A673 (cell line): ENCODE measurements at places on chromosomes 12 and 14.
A peak's percentile ranks its signal among the peaks of the same experiment; 100 is the strongest.

DNA sequence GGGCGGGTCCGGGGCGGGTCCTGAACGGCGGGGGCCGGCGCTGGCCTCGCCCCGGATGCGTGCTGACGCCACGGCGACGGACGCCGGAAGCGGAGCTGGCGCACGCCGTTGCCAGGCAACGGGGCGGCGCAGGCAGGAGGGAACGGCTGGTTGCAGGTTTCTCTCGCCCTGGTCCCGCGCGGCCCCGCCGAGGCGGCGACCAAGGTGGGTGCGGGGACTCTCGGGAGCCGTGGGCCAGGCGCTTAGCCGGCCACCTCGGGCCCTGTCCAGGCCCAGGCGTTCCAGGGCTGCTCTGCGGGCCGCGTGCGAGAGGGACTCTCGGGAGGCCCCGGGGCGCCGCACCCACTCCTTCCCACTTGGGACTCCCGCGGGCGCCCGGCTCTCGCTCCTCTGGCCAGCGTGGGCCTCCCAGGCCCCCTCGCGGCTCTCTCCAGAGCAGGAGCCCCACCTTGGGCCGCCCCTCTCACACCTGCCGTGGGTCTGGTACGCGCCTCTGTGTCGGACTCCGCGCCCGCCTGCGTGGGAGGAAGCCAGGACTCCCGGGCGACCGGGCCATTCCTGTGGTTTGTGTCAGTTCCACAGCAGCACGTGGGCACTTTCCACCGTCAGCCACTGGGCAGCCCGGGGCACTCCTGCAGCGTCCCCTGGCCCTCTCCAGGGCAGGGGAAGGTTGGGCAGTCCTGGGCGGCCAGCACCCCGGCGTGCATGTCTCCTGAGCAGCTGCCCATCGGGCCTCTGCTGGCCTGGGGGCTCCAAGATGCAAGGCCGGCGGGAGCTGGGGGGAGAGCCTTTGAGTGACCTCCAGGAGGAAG is at the start of gene CLBA1:
CLBA1 (plus strand) TSS at position 114 of the 812 bp plus-strand sequence; CDS start at position 758, 644 bp downstream.
- DNase-seq, result peak; percentile 94

- peak; percentile 38 for DNase-seq
Observed at GRCh38 chr14:55190906-55191202, 531 bp downstream of the DLGAP5 start.

GRCh38 chr12:43835656-43836474 is at the start of gene TMEM117:
TSS of gene TMEM117 (plus strand) at chr12:43836081.
- peak; percentile 60 for DNase-seq

DNA sequence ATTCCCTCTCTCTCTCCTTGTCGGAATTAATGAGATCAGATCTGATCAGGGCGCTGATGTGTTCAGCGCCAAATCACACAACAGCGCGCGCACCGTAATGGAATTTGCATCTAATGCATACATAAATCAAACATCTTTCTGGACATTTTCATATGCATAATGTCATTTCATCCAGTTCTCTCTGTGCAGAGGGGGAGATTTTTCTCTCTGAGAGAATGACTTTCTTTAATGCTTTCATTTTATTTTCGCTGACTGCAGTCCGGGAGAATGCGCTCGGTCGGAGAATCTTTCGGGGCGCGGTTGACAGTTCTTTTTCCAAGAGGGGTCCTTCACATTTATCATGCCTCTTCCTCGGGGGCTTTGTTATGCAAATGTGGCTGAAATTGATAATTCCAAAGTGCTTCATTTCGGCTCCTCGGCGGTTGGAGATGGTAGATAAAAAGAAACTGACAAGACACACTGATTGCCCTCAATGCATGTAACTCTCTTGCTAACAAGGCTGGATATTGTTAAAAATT is 615.9 kb downstream of the VRK1 start:
- DNase-seq, result peak; percentile 87

DNA sequence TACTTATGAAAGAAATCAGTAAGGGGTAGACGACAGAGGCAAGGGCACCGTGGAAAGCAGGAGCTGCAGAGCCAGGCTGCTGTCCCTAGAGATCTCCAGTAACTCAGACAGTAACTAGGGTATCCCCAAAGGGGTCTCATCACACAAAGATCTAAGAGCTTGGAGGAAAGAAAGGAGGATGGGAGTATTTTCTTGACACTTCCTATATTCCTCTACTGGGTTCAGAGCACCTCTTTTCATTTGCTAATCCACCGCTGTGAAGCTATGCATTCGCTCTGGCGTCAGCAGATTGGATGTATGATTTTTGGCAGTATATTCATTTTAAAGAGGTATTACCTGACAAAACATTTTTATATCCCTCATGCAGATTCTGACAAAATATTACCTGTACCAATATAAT is 12.6 kb downstream of the USP44 start:
- no peak for DNase-seq

GRCh38 chr14:70451874-70452273 is at the start of gene ADAM21:
TSS of gene ADAM21 (plus strand) at chr14:70452174. CDS start at chr14:70457500, 5,326 bp downstream.
- no peak for DNase-seq

- DNase-seq, result no peak
Observed at GRCh38 chr12:111412830-111413441, 7.2 kb downstream of the SH2B3 start.

- no peak for DNase-seq
Observed at GRCh38 chr12:46920499-46920898, 94.7 kb upstream of the SLC38A4 start.

GRCh38 chr12:28424965-28425364 is 234.7 kb downstream of the CCDC91 start:
- no peak for DNase-seq

DNA sequence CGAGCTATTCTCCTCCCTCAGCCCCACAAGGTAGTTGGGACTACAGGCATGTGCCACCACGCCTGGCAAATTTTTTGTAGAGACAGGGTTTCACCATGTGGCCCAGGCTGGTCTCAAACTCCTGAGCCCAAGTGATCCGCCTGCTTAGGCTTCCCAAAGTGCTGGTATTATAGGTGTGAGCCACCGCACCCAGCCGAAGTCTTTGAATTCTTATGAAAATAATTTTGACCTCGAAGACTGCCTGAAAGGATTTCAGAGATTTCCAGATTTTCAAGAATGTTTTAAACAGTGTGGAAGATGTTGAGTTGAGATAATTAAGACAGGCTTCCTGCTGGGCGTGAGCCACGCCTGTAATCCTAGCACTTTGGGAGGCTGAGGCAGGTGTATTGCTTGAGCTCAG is 5.0 kb downstream of the PSMA3 start:
- no peak for DNase-seq

GRCh38 chr14:75794615-75795038 is 133.6 kb downstream of the TTLL5 start:
- DNase-seq, result no peak

GRCh38 chr14:103966631-103967030 is 24.3 kb upstream of the RD3L start:
- no peak for DNase-seq

DNA sequence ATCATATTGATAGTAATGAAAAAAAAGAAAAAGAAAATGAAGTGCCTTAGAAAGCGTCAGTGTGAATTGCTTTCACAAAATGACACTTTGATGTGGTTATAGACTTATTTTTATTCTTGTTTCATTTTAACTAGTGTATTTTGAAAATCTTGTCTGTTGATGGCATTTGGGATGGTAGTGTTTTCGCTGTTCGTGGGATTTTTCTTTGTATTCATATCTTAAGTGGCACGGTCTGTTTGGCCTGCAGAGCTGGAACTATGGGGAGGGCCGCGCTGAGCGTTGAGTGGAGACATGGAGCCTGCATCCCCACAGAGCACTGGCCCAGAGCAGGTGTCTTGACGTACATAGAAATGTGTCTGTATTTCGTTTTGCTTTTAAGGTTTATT is 61.6 kb downstream of the WDR20 start:
- DNase-seq, result no peak

GRCh38 chr12:94636462-94637085 is 13.8 kb downstream of the TMCC3 start:
- no peak for DNase-seq

GRCh38 chr12:95834572-95834971 is 24.2 kb upstream of the SNRPF start:
- no peak for DNase-seq

DNA sequence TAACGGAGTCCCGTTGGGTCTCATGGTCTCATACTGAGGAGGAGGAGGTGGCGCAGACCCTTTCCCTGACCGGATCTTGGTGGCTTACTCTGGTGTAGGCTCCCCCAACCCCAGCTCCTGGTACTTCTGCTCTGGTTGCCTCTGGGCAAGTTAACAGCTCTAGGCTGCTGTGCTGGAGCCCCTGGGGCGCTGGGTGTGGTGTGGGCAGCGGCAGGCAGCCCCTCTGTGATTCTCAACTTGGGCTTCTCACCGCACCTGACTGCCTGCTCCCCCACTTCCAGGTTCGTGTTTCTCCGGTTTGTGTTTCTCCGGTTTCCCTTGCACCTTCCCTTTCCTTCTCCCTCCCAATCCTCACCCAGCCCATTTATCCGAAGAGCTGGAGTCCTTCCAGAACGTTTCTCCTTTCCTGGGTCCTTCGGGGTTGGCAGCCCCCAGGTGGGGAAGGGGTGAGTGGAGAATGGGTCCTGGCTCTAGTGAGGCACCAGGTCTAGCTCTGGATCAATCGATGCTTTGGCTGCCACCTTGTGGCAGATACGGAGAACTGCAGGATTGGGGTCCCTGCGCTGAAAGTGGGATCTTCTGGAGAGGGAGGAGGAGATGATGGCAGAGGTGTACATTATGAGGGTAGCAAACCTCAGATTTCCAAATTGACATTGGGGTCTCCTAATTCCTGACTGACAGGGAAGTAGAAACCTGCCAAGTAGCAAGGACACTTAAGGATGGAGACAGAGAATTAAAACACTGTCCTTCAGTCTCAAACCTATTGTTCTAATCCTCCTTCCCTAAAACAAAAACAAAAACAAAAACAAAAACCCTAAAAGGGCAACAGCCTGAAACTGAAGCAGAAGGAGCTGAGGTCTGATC is 8.3 kb downstream of the CISTR start:
- DNase-seq, result peak; percentile 76

DNA sequence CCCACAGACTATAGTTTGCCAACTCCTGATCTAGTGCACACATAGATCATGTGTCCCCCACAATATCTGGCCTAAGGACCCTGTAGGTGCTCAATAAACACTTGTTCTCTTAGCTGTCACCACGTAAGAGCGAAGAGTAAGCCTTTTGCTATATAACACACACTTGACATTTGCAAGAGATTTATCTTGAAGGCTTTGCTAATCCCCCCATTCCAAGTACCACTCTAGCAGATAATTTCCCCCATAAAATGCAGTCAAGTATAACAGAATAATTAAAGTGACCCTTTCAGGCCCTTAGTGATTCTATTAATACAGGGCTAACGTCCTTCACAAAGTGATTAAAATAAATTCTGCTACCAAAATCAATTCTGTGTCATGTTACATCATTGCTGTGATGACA is 87.5 kb downstream of the PLXNC1 start:
- DNase-seq, result no peak

DNA sequence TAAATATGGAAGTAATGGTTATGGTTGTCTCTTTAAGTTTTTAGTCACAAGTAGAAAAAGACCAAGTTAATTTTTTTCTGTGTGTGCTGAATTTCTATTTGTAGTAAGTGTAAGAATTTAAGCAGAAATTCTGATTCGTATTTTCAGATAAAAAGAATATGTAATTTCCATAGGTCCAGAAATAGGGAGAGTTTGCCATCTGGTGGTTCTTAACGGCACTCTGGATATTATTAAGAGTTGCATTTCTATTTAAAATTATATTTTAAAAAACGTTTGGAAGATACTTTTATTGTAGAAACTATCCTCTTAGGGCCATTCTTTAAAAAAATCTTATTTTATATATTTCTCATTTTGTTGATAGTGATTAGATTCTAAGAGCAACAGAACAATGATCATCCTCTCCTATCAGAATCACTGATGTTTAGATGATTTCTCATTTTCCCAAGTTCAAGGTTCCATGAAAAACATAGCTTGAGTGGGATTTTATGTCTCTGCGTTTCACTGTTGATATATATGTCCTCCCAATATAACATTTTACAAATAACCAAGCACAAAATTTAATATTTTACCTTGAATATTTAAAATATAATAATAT is 88.3 kb downstream of the LRRK2 start:
- peak; percentile 18 for DNase-seq

DNA sequence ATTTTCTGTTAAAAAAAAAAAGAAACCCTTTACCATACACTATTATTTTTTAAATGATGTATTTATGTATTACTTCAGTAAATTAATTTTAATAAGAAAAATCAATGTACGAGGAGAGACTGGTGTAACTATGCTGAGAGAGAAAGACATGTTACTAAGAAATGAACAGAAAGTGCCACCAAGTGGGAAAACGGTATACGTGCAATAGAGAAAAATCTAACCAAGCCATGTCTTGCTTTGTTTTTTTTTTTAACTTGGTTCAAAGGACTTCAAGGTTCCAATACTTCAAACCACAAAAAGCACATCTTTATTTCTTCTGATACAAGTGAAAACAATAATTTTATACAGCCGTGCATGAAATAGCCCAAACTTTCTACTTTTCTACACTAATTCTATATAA is 22.9 kb downstream of the NDUFA12 start:
- DNase-seq, result no peak

DNA sequence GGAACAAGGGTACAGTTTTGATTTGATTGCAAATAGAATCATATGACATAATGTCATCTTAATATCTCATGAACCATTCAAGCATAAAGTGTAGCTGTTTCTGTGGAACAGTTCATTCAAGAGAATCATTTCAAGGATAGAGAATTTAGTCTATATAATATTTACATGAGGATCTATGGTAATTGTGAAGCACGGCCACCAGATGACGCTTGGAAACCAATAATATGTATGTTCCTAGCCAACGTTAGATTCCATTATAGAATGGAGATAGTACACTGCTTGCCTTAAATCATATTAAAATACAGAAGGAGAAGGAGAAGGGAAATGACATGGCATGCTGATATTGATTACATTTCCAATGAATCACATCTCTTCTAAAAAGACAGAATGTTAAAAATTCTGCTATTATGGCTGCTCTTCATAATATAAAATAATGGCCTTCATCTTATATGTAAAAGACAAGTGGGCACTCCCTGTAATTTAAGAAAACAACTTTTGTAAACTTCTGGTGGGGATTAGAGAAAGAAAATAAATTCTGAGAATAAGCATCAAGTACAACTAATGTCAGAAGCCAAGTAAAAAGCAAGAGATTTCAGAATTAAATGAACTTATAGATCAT is 351.0 kb downstream of the NAV3 start:
- peak; percentile 60 for DNase-seq

- peak; percentile 78 for DNase-seq
Observed at GRCh38 chr12:116276652-116277466, 634 bp downstream of the MED13L start.

DNA sequence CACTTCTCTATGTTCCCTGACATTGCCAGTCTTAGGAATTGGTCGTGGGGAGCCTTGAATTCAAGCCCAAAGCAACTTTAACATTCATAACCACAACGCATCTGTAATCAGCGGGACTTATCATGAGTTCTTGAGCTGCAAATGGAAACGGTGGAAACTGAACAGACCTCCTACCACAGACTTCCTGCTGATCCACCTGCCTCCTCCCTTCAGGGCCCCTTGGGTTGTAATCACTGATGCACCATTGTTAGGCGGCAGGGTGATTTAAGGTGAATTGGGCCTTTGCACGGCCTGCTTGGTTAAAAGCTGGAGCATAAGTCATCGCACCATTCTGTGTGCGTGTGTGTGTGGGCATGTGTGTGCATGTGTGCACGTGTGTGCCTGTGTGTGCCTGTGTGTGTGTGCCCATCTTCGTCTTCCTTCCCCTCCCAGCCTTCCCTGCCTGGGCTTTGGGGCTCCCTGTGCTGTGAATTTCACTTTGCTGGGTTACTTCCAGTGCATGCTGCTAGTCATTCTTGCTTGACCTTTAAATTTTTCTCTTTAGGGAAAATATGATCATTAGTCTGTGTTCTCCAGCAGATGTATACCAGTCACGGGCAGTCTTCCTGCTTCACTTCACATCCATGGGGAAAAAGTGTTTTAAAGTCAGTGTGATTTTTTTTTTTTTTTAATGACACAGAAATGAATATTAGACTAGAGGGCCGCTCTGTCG is 29.1 kb downstream of the CHST11 start:
- DNase-seq, result no peak
